Astrocyte of the spinal cord (primary cell): ENCODE measurements at places on chromosomes 4 and X.
A peak's percentile ranks its signal among the peaks of the same experiment; 100 is the strongest.

- DNase-seq: no peak
Observed at GRCh38 chrX:72060921-72061490, 70.7 kb downstream of the RTL5 start.

DNA sequence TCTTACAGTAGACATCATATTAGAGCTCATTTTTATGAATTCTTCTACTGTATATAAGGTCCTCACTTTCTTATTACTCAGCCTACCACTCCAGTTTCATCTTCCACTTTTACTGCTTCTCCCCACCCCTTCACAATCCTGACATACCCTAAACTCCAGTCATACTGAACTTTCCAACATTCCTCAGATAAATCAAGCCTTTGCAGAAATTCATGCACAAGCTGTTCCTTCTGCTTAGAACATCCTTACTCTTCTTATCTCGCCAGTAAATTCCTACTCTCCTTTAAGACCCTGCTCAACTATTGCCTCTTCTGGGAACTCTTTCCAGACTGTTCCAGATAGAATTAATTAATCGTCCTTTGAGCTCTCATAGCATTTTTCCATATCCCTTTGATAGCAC lies 24.8 kb downstream of the RTL9 start:
- peak; percentile 68 for DNase-seq

GRCh38 chr4:122990891-122991290 lies 68.5 kb upstream of the NUDT6 start:
- DNase-seq: no peak

GRCh38 chr4:119212964-119213606 lies 572 bp downstream of the USP53 start:
- peak; percentile 97 for DNase-seq

DNA sequence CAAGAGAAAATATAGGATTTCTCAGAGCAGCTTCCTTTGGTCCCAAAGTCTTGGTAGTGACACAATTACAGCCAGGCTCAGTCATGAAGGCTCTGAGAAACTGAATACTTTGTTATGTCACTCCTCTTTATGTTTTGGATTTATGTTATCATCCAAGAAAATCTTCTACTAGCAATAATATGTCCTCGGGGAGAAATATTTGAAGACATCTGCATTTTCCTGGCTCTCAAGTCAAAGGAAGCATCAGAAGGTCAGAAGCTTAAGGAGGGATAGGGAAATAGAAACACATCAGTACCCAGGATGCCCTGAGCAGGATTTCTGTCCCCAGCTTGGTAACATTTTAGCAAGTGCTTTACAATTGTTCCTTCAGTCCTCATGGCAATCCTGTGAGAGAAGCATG lies 54.0 kb downstream of the C4orf33 start:
- DNase-seq: no peak

DNA sequence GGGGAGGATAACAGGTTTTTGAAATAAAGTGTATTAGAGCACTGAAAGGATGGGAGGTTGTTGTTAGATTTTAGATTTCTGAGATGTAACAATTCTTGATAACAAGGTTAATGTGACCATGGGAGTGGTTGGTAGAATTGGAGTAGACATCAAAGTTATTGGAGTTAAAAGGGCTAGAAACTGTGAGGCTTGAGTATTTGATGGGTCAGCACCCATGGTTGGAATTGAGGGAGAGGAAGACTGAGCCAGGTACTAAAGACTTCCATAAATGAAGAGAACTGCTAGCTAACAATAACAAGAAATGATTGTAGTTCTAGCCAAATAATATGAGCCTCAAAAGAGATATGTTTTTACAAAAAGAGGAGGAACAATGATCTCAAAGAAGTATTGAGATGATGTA lies 98.8 kb downstream of the HEPH start:
- no peak for DNase-seq

DNA sequence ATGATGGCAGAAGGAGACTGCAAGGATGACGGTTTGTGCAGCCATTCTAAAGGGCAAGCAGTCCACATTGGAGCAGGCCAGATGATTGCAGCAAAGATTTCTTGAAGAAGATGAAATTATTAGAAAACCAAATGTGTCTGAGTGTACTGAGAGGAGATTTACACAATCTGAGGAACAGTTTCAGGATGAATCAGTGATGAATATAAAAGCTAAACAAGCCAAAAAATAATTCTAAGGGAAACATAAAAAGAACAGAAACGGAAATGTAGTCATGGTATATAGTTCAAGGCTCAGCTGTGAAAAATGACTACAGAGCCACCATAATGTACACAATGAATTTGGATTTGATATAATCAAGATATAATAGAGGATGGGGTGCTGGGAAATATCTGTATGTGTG lies 168.5 kb downstream of the PDGFC start:
- no peak for DNase-seq

- DNase-seq: peak; percentile 71
Observed at GRCh38 chr4:37717576-37717975, 31.4 kb upstream of the RELL1 start.

- DNase-seq: no peak
Observed at GRCh38 chr4:137635108-137635507, 102.8 kb upstream of the PCDH18 start.

DNA sequence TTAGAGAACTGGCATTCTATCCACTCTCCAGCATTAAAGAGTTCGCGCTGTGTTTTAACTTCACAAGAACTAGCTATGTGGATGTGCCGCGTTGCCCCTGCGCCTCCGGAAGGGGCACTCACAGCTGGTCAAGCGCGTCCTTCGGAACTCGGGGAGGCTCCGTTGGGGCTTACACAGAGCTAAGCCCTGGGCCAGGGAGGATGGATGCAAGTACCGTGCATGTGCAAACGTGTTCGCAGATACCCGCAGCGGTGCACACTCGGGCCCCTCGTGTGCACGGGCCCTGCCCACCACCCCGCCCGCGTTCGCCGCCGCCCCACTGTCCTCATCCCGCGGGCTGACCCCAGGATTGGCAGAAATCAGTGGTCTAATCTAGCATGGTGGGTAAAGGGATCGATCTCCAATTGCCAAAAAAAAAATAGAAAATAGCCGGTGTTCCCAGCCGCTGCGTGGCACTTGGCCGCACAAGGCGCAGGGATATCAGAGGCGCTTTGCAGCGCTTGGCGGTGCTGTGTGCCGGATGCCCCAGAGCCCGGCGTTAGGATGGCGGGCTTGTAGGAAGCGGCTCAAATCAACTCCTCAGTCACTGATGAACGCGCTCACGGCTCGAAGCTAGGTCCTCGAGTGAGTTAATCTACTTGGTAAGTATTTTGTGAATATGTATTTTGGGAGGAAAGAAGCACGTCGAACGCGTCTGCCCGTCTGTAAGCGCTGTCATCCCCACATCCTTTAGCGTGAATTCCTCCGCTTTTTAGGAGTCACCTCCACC lies 989 bp upstream of the PCDH10 start:
- peak; percentile 77 for DNase-seq

GRCh38 chr4:15832523-15833451 lies 54.7 kb downstream of the CD38 start:
- no peak for DNase-seq

GRCh38 chrX:133364865-133365264 lies 50.4 kb downstream of the GPC4 start:
- no peak for DNase-seq

GRCh38 chrX:19870710-19871490 lies 16.5 kb downstream of the SH3KBP1 start:
- DNase-seq: no peak

GRCh38 chr4:101122019-101122418 lies 225.3 kb downstream of the PPP3CA start:
- DNase-seq: no peak

GRCh38 chrX:68834371-68835103 lies 5.7 kb downstream of the EFNB1 start:
- DNase-seq: no peak
